Activated CD4-positive, alpha-beta memory T cell treated with anti-CD3 and anti-CD28 coated beads for 36 hours (primary cell): ENCODE measurements at places on chromosomes 12 and 14. TPM values are rescaled to one million over a fixed set of nuclear protein-coding genes. Genes with fewer than 3 reads are reported as not detected.

GRCh38 chr14:62734831-62735230 is 310.4 kb downstream of the KCNH5 start:
- DNase-seq: no peak

The AICDA gene
- total RNA-seq: not detected

The RIMBP2 gene
- 0.27 TPM for total RNA-seq

The ACSM4 gene
- total RNA-seq: not detected

The COCH gene
- 0.45 TPM for total RNA-seq

GRCh38 chr12:130949806-130950205 is 3.9 kb upstream of the ADGRD1 start:
- no peak for DNase-seq

The GLIPR1 gene
- total RNA-seq: 5.8 TPM

DNA sequence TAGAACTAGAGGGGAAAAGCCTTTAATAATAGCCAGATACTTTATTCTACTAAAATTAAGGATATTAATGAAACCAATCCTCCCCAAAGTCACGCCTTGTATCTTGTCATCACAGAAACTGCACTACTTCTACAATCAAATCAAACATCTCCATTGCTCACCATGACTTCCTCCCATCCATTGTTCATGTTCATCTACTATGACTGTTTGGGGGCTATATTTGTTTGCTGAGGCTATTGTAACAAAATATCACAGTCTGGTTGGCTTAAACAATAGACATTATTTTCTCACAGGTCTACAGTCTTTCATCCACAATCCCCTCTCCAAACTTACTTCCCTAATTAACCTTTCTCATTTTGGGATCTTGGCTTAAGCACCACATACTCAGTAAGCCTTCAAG is 193.6 kb upstream of the FSCB start:
- no peak for DNase-seq

The MYF6 gene
- total RNA-seq: not detected

The PYGL gene
- total RNA-seq: 1.2 TPM

The TOMM20L gene
- not detected for total RNA-seq

The HOXC6 gene
- not detected for total RNA-seq

The GZMB gene
- total RNA-seq: 2,258 TPM

DNA sequence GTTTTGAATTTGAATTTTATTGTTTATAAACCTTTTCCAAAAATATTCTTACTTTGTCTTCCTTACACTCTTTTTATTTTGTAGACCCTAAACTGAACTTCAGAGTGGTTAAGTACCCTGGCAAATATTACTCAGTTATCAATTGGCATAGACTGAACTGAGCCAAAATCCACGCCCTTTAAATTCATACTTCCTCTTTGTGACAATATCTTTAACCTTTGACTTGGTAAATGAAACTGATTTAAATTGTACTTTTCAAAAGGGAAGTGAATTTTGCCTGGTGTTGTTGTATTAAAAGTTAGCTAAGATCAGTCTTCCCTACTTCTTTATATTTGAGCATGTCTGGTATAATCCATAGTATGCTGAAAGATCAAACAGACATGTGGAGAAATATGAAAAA is 184.3 kb upstream of the USP15 start:
- DNase-seq: no peak

The CHST11 gene
- total RNA-seq: 58.3 TPM

The ASPG gene
- total RNA-seq: not detected

The OLR1 gene
- not detected for total RNA-seq

The RERG gene
- total RNA-seq: not detected

GRCh38 chr14:21868442-21869046 is 194.9 kb upstream of the OR4E1 start:
- peak; percentile 89 for DNase-seq

- DNase-seq: no peak
Observed at GRCh38 chr12:83005534-83006197, 319.0 kb downstream of the TMTC2 start.

DNA sequence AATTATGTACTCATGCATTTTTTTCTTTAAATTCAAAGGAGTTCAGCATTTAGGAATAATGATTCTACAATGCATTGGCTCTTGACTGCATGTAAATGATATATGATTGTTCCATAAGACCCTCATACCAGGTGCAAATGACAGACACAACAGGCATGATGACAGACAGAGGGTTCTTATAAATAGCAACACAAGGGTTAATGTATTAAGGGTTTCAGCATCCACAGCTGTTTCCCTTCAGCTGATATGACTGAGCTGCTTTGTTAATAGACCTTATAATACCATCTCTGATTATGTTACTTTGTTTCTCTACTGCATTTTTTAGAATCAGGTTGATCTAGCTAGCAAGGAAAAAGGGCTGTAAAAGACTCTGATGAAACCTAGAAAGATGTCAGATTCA is 90.8 kb upstream of the TMTC2 start:
- DNase-seq: no peak

- no peak for DNase-seq
Observed at GRCh38 chr12:15689751-15690191, 99.4 kb downstream of the EPS8 start.

GRCh38 chr12:55722948-55723347 is 2.8 kb downstream of the RDH5 start:
- DNase-seq: no peak

GRCh38 chr14:21049271-21049673 is 7.1 kb downstream of the RNASE7 start:
- no peak for DNase-seq

GRCh38 chr12:3263282-3263681 is 186.1 kb downstream of the TSPAN9 start:
- no peak for DNase-seq

- no peak for DNase-seq
Observed at GRCh38 chr14:92832137-92832700, 38.1 kb downstream of the GOLGA5 start.

GRCh38 chr12:46537387-46537955 is 164.9 kb upstream of the SLC38A2 start:
- DNase-seq: no peak

- DNase-seq: no peak
Observed at GRCh38 chr14:56632195-56632594, 52.6 kb downstream of the TMEM260 start.

- DNase-seq: no peak
Observed at GRCh38 chr12:8584004-8584403, 28.7 kb downstream of the AICDA start.

DNA sequence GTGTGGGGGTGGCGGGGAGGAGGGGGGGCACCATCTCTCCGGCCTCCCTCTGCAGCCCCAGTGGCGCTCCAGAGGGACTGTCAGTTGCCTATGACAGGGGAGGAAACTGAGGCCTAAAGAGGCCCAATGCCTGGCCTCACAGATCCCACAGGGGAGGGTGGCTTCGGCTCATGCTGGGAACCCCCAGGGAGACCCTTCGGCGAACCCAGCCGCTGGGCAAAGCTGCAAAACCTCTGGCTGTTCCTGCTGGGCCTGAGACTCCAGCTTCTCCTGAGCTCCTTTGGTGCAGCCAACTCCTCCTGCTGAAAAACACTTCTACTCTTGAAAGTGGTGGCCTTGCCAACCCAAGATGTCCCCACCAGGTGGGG is 170.1 kb upstream of the RTL1 start:
- no peak for DNase-seq

DNA sequence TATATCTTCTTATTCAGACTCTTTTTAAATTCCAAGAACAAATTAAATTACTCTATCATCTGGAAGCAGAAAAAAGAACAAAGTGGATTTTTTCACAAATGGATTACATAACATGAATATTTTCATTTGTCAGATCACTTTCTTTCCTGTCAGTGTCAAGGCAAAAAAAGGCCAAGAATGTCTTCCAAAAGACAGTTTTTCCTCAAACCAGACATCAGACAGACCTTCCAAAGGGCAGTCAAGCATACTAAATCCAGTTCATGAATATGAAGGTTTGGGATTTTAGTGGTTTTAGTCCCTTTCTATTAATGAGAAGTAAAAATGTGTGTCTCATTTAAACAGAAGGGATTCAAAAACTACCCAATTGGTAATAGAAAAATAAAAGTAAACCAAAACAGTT is 336.0 kb downstream of the CEP128 start:
- DNase-seq: no peak

DNA sequence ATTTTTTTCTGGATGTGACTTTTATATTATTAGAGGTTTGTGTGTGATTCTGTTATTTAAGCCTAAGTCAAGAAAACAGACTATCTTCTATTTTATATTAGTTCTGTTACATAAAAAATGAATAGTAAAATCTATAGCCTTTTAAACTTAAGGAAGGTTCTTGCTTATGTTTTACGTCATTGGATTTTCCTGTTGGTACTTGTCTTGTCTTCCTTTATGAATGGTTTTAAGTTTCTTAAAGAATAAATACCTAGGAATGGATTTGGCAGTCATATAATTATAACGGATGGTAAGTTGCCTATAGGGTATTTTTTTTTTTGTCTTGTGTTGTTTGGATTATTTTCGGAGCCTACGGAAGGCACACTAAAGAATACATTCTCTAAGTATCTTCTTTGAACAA is 161.8 kb upstream of the PTPRQ start:
- no peak for DNase-seq

DNA sequence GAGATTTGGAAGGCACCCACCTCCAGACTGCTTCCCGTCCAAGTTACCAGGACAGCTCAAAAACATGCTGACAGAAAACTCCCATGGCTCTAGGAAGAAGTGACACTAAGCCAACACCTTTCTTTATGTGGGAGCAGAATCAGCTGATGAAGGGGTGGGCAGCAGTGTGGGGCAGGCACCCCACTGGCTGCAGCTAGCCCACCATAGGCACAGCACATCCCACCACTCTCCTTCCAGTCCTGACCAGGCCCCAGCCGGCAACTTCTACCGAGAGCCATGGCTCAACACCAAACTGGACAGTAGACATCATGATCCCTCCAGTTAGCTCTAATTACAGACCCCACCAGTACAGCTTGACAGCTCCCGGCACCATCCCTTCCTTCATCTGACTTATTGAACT is 45.0 kb downstream of the SH2B3 start:
- no peak for DNase-seq

- no peak for DNase-seq
Observed at GRCh38 chr14:74508844-74509428, 15.4 kb downstream of the ISCA2 start.

The RTN1 gene
- total RNA-seq: not detected

The CSAD gene
- 21.4 TPM for total RNA-seq

DNA sequence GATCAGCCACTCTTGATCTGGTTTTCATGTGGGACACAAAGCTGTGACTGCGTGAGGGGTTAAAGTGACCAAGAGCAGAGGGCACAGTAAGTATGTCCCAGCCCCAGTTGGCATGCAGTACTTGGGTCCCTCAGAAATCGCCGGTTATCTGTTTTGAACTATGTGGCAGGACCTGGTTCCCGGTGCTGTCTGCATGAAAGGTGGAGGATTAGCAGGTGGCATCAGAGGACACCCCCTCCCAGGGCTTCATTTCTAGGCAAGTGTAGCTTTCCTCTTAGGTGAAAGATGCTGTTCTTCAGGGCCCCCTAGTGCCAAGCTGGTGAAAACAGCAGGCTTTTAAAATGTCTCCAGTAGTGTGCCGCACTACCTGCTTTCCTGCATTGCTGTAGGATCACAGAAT is 57.1 kb downstream of the ATG14 start:
- DNase-seq: peak; percentile 73

The BCAT1 gene
- total RNA-seq: 17.6 TPM

GRCh38 chr12:102977945-102978706 is 20.7 kb downstream of the ASCL1 start:
- DNase-seq: no peak

GRCh38 chr12:2832550-2833127 is 2.2 kb downstream of the NRIP2 start:
- no peak for DNase-seq

The DERA gene
- 29.0 TPM for total RNA-seq

DNA sequence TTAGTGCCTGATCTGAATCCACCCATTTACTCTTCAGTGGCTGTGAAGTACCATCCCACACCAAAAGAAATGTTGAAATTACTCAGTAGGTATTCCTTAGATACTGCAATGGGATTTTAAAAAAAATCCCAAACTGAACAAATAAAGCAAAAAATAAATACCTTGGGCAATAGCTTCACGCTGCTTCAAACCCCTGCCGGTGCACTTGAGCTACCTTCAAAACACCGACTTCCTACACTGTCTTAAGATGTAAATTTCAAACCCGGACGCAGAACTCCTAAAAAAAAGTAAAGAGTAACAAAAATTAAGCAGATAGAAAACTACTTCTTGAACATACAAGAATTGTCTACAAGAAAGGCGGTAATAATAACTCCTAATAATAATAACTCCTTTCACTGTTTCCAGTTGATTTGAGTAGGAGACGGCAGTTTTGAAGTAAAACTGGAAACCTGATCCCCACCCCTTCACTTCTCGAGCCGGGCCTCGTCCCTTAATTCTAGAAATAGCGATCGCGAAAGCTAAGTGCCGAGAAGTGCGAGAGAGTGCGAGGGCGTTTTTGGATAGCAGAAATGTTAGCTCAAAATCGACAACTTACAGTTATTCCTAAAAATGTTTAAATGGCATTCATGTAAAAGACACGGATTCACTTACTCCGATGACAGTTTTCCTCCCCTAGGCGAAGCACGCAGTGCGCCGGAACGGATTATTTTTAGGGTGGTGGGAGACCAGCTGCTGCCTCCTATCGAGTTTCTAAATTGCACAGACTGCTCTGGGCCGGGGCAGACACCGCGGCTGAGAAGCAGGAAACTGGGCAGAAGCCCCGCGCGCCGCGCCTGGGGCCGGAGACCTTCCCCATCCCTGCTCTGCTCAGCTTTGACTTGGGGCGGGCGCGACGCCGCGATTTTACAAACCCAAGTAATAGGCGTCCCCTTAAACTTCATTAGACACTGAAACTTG is at the start of gene ABCC9:
ABCC9 (minus strand) TSS at position 878 of the 957 bp plus-strand sequence. CDS start 4,752 bp downstream, outside the sequence.
- DNase-seq: peak; percentile 33

DNA sequence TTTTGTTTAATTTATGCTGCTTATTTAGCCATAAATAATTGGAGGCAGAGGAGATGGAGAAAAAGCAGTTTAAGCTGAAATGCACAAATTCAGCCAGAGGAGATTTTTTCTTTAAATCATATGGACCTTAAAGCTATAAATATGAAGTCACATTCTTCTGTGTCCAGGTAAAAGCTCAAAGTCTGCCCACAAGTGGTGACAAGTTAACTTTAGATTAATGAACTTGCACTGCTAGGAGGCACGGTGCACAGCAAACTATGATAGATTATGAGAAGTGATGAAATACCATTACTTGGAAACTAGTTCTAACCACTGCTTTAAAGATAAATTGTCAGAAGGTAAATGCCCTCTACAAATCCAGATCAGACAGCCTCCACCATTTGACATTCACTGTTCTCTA is 69.0 kb downstream of the IFT81 start:
- no peak for DNase-seq
